ENCODE measurements at places on chromosomes 2 and 18.

DNA sequence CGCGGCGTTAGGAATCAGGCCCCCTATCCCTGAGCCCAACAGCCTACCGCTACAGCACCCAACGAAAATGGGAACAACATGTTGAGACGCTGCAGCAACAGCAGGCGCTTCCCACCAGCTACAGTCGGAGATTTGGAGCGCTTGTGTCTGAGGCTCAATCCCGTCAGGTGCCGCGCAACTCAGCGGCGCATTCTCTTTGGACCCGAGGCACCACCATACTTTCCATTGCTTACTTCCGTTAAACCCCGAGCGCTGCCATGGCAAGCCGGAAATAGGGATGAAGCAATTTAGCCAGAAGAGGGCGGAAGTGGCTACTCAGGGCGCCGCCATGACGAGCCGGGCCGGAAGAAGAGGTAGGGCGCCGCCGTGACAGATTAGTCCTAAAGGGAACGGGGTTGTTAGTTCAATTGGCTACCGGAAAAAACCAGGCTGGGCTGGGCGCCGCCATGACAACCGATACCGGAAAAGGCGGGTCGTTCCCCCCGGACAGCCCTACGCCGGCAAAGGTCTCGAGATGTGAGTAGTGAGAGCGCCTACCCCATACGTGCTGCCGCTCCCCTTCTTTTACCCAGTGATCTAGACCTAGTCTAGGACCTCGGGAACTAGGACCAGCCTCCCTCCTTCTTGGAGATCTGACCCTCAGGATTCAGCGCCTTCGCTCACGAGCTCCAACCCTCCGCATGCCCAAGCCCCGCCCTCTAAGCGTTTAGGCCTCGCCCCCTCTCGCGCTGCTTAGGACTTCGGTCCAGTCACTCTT is at the start of gene CHCHD5:
TSS of gene CHCHD5 (plus strand) at position 476 of the 757 bp plus-strand sequence. CDS start at position 515, 39 bp downstream.
- DNase-seq, result peak; percentile 77

GRCh38 chr18:44979748-44980147 is 299.1 kb downstream of the SETBP1 start:
- DNase-seq, result no peak

DNA sequence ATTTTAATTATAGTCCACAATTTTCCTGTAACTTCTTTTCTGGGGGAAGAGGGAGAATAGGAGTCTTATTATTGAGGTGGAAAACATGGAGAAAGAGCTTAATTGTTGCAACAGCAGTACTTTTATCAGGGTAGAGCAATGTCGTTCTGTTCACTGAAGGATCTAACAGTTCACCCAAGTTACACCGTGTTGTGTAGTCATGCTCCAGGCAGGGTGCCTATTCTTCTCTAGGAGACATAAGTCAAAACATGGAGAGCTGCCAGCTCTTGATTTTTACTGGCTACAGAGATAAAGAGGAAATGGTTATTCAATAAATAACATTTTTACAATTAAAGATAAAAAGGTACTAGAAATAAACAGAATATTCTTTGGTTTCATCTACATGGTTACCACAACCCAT is 594.3 kb upstream of the NETO1 start:
- DNase-seq, result no peak

DNA sequence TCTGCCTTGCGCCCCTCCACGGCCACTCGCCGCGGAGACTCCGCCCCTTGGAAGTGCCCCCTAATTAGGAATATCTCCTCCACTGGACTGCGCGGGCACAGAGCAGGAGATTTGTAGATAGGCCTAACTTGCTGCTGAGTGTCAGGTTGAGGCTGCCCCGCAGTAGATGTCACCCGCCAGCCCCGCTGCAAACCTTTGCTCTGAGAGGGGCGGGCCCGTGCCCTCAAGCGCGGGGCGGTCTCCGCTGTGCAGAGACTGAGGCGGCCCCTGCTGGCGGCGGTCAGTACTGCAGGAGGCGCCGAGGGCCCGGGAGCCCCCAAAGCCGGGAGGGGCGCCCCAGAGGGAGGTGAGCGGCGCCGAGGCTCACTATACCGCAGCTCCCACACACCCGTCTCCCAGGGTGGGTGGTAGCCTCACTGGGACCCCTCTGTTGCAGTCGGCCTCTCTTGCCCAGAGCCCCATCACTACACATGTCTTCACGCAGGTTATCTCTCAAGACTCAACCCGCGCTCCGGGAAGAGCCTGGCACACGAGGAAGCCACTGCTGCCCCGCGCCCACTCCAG is 2.9 kb upstream of the NEURL3 start:
- peak; percentile 79 for DNase-seq

- DNase-seq, result no peak
These were observed 551.1 kb upstream of the CELF4 start for GRCh38 chr18:38116716-38117115.

DNA sequence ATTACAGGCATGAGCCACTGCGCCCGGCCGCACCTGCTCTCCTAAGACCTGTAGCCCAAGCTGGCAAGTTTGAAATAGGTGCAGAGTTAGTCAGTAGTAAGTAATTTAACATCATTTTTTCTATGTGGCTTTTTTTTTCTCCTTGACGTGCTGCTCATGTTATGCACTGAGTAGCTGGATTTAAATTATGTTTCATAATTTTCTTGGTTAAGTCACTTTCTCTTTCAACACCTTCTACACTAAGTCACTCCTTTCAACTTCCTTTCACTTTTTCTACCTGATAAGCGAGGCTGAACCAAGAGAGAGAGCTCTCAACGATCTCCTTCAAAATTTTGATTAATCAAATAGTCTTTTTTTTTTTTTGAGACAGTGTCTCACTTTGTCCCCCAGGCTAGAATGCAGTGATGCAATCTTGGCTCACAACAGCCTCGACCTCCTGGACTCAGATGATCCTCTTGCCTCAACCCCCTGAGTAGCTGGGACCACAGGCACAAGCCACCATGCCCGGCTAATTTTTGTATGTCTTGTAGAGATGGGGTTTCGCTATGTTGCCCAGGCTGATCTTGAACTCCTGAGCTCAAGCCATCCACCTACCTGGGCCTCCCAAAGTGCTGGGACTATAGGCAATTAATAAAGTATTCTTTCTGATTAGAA is 13.1 kb downstream of the CASP8 start:
- DNase-seq, result no peak

DNA sequence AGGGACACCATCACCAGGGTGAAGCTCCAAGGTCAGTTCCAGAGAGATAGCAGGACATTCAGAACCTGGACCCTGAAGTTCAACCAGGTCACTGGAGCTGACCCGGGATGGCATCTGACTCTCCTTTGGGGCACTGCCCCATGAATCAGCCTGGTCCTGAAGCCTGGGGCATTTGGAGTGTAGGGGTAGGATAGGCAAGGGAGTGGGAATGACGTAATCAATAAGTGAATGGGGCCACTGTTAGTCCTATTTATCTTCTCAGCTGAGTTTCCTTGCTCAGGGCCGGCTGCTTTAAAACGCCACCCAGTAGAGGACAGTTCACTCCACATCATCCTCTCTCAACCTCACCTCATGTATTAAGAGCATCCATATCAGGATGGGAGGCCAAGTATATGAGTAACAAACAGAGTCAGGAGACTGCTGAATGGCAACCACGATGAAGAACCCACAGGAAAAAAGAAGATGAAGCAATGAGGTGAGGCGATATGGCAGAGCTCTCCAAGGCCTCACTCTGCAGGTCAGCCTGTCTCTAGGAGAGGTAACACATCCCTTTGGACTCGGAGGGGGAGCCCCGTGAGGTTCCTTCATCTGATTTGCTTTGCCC is 1.8 kb upstream of the RFX8 start:
- DNase-seq, result no peak

DNA sequence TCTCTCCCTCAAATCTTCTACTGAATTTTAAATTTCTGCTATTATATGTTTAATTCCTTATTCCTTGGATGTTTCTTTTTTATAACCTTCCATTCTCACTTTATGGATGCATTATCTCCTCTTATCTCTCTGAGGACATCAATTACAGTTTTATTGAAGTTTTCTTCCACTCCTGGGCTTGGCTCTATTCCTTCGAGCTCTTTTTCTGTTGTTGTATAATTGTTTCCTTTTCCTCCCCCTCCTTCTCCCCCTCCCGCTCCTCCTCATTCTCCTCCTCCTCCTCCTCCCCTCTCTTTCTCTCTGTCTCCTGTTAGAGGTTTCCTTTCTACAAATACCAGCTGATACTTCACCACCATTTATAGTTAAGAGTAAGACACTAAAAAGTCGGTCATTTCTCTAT is 209.8 kb downstream of the ZBTB7C start:
- no peak for DNase-seq

GRCh38 chr18:10376731-10377130 is 77.7 kb upstream of the APCDD1 start:
- no peak for DNase-seq

- DNase-seq, result no peak
These were observed 54.9 kb upstream of the HS6ST1 start for GRCh38 chr2:128373451-128374000.

DNA sequence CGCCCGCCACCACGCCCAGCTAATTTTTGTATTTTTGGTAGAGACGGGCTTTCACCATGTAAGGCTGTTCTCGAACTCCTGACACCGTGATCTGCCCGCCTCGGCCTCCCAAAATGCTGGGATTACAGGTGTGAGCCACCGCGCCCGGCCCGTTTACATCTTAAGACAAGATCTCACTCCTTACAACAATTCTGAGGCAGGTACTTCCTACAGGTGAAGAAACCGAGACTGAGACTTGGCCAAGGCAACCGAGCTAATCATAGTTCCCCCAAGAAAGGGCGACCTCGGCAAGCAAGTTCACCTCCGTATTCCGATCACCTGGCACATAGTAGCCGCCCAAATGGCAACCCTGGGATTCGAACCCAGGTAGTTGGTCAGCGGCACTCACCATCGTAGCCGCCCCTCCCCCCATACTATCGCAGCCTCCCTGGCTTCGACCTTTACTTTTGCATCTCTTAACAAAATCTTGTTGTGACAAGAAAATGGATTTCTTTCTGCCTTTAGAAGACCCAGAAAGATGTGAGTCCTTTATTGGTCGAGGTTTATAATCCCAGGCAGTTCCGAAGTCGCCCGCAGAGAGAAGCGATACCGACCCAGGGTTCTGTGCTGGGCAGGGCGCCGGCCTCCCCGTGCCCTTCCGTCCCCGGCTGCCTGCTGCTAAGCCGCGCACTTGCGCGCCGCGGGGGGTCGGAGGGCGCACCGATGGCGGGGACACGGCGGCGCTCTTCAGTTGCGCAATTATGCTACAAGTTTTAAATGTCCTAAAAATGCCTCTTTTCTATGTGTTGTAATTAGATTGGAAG is 1.1 kb upstream of the FZD5 start:
- no peak for DNase-seq

DNA sequence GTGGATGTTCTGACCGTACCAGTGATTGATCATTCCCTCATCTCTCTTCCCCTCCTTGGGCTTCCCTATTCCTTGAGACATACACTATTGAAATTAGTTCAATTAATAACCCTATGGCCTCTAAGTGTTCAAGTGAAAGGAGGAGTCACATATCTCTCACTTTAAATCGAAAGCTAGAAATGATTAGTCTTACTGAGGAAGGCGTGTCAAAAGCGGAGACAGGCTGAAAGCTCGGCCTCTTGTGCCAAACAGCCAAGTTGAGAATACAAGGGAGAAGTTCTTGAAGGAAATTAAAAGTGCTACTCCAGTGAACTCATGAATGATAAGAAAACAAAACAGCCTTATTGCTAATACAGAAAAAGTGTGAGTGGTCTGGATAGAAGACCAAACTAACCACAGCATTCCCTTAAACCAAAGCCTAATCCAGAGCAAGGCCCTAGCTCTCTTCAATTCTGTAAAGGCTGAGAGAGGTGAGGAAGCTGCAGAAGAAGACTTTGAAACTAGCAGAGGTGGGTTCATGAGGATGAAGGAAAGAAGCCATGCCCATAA is 144.4 kb upstream of the LYPD6 start:
- no peak for DNase-seq

All from stimulated activated CD4-positive, alpha-beta T cell treated with anti-CD3 and anti-CD28 coated beads, Interleukin-1b, Interleukin-23, amount 100 ng/mL, for 1 hour (primary cell).